ENCODE measurements at places on chromosomes 2 and 18.

DNA sequence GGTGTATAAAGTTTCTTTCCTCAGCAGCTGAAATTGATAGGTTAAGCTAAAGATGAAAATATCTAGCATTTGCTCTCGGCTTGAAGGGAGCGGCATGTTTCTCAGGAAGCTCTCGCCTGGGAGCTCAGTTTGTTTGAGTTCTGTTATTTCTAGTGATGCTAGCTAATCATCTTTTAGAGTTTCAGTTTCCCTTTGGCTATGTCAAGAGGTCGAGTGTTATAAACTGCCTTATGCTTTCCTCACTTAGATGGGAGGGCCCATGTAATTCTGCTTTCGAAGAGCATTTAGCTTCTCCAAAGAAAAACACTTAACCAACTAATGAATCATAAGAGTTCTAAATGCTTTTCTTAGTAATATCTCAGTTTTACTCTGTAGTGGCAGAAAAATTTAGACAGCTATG lies 33.6 kb downstream of the PLCL1 start:
- peak; percentile 10 for DNase-seq

DNA sequence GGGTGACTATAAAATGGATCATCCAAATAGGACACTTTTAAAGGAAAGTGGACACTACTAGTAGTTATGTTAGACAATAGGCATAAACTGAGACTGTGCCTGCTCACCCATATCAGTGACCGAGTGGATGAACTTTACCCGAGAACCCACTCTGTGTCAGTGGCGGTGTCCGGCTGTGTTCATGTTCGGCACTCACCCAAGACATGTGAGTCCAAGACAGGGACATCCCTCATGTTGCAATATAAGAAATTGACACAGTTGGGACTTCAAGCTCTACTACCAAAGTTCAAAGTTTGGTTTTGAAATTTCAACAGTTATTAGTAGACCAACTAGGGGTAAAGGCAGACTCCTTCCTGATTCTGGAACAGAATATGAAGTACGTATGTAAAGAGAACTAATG lies 326.3 kb upstream of the TNP1 start:
- no peak for DNase-seq

DNA sequence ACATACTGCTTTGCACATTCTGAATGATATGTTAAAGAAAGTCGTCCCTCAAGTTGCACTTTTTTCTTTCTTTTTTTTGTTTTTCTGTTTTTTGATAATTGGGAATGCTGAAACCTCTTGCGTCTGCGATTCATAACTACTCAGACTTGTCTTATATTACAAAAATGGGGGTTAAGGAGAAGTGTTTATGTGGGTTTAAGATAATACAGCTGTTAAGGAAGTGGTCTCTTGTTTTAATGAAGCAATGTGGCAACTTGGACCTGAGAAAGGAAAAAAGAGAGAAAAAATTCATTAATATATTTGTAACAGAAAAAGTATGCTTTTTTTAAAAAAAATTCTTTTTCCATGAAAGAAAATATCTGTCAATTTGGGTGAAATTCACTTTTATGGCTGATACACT lies 268.5 kb upstream of the CCDC68 start:
- DNase-seq = no peak

GRCh38 chr2:106138543-106139237 lies 55.4 kb downstream of the UXS1 start:
- no peak for DNase-seq

- DNase-seq = no peak
Measured at GRCh38 chr2:128803222-128803621, 484.6 kb upstream of the HS6ST1 start.

DNA sequence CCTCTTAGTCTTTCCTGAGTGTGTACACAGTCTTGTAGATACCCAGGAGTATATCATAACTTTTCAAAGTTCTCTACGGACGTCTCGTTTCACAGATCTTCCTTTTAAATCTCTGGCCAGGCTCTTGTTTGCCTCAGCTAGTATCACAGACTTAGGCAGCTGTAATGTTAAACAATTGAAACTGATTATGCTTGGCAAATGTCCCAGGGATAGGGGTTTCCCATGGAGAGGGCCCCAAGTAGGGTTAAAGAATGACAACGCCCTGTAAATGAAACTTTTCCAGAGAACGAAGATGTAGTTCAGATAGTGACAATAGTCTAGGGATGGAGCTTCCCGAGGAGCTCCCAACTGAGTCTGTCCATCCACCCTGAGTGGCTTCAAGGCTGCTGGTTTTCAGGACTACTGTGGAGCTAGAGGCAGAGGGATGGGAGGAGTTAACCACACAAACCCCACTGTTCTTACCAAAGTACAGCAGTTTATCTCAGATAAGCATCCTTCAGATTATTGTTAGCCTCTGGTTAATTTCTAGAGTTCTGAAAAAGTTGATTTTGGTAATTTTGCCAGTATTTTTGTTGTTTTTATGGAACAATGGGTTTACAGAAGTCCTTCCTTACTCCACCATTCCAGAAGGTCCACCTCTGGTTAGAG lies 9.1 kb downstream of the NEURL3 start:
- DNase-seq = no peak

- DNase-seq = peak; percentile 37
Measured at GRCh38 chr18:26056291-26056690, 34.1 kb downstream of the SS18 start.

- peak; percentile 98 for DNase-seq
Measured at GRCh38 chr18:6747646-6748045, 18.1 kb downstream of the ARHGAP28 start.

DNA sequence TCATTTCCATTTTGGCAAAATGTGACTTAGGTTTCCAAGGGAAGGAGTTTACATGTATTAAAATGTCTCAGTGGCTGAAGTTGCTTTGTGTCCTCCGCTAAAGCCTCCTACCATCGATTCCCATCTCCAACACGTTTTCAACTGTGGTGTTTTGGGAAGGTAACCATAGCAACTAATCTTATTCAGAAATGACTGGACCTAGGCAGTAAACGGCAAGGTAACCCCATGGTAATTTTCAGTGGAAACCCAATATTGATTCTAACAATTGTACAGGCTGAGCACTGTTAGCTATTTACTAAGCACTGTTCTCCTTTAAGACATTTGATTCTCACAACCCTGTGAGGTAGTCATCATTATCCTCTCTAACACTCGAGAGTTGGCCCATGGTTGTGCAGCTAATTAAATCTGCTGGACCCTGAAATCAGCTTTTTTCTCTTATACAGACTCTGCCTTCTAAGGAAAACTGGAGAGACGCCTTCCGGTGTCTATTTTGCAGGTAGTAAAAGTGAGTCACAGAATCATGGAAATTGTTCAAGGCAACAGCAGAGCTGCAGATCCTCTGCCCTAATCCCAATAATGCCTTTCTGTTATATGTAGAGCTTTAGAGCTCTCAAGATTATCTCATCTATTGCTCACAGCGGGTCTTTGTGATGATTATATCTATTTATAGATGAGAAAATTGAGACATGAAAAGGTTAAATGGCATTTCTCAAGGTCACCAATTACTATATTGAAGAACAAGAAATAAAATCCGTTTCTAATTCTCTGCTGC lies 36.2 kb downstream of the FASTKD2 start:
- no peak for DNase-seq

DNA sequence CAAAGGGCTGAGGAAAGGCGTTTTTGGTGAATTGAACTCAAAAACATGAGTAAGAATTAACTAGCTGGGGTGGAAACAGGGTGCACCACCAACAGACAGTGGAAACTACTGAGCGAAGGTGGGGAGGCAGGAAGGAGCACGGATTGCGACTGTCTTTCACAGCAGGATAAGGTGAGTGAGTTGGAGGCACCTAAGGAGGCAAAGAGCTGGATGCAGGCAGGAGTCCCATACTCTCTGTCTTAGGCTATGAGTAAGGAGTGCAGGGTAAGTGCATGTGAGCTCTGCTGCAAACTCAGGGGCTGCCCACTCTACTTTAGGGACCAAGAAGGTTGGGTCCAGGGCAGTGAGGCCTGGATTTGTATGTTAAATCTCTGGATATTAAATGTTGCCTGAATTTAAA lies 333.1 kb upstream of the ZNF521 start:
- no peak for DNase-seq

- DNase-seq = peak; percentile 97
Measured at GRCh38 chr2:160836755-160837154, 323.5 kb upstream of the TANK start.

- DNase-seq = no peak
Measured at GRCh38 chr2:37847792-37848191, 77.3 kb upstream of the RMDN2 start.

DNA sequence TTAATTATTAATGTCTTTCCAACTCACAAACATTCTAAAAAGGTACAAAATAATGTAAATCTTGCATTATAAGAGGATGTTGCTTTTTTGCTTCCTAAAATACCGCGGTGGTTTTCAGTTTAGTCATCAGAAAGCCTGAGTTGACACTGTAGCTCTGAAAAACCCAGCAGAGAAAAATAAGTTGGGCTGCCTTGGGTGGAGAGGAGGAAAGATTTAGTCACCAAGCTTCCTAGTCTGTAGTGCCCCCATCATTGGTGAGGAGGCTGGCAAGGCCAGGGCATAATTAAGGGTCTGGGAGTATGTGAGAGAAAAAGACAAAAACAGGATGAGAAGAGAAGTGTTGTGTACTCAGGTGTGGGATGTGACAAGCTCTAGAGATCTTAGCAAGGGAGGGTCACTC lies 5.7 kb downstream of the PTPRM start:
- DNase-seq = peak; percentile 37

DNA sequence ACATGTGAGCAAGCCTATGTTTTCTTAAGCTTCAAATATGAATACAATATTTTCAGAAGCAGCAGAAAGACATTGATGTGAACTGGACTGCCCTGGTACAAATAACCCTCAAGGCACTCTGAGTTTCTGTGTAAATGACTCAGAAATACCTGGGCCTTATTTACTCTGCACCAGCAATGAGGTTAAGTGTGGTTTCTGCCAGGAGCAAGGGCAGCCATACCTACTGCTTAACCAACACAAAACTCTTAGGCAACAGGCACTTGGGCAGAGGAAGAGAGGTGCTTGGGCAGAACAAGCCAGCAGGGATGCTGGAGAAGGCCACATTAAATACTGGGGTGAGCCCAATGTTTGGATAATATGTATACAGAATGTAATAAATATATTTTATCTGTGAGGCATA lies 29.4 kb upstream of the ARL5A start:
- no peak for DNase-seq

GRCh38 chr2:169141713-169142352 lies 72.5 kb downstream of the DHRS9 start:
- DNase-seq = peak; percentile 42

- DNase-seq = no peak
Measured at GRCh38 chr2:11236335-11236734, 81.1 kb downstream of the SLC66A3 start.

- DNase-seq = peak; percentile 41
Measured at GRCh38 chr2:71923887-71924533, 223.7 kb downstream of the CYP26B1 start.

DNA sequence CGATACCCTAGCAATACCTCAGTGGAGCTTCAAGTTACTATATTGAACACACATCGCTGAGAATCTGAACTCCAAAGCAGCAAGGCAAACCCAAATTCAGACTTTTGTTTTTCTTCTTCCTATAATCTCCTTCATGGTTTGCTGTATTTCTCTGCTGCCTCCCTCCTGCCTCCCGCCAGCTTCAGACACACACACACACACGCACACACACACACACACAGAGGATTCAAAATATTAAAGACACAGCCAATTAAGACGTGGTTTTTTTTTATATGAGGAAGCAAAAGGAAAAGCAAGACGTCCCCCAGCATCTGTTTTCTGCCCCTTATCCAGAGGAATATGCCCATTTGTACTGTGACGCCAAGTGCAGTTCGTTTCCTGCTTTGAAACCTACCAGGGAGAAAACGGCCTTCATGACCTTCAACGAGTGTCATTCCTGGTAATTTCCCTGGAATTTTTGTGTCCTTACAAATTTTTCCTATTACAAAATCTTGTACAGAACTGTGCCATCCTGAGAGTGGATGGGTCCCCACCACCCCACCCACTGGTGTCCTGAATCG lies 547.9 kb upstream of the ID2 start:
- DNase-seq = no peak

- peak; percentile 18 for DNase-seq
Measured at GRCh38 chr18:45303026-45303425, 312.2 kb upstream of the SLC14A2 start.

- DNase-seq = peak; percentile 25
Measured at GRCh38 chr2:191206613-191207471, 38.4 kb upstream of the MYO1B start.

- DNase-seq = peak; percentile 78
Measured at GRCh38 chr2:224145751-224146355, 106.8 kb upstream of the SERPINE2 start.

DNA sequence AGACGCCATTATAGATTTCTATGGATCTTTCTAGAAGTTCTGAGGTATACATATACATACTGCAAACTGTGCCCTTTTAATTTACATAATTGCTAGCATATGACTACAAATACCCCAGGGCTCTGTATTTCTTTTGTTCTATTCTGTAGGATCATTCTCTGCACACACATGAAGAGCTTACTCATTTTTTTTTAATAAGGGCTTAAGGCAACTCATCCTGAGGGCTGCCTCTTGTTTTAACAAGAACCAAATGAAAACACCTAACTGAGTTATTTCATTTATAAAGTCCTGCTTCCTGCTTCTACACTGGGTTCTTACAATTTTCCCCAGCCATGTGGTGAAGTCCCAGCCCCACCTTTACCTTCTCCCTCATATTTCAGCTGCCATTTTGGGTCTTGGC lies 390.5 kb downstream of the IRS1 start:
- no peak for DNase-seq

- DNase-seq = peak; percentile 90
Measured at GRCh38 chr2:9336576-9337314, 86.6 kb downstream of the ITGB1BP1 start.

GRCh38 chr18:70461323-70462077 lies 172.7 kb downstream of the SOCS6 start:
- no peak for DNase-seq

DNA sequence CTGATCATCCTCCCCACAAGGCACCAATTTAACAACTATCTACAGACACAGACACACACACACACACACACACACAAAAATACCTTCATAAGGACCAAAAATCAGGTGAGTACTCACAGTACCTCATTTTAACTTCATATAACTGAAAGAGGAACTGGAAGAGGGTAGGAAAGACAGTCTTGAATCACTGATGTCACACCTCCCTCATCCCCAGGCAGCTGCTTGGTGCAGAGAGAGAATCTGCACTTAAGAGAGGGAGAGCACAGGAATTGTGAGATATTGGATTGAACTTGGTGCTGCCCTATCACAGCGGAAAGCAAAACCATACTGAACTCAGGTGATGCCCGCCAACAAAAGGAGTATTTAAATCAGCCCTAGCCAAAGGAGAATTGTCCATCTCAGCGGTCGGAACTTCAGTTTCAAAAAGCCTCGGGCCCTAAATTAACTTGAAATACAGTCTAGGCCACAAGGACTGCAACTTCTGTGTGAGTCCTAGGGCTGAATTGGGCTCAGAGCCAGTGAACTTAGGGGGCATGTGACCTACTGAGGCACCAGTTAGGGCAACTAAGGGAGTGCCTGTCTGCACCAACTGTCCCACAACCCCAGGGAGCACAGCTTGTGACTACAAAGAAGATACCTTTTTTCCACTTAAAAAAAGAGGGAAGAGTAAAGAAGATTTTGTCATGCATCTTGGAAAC lies 211.1 kb downstream of the LRATD1 start:
- DNase-seq = no peak

GRCh38 chr2:223970343-223971128 lies 13.3 kb downstream of the MRPL44 start:
- peak; percentile 56 for DNase-seq

- no peak for DNase-seq
Measured at GRCh38 chr18:55349685-55350084, 238.3 kb downstream of the TCF4 start.

GRCh38 chr2:42941633-42942176 lies 149.3 kb upstream of the HAAO start:
- no peak for DNase-seq

GRCh38 chr18:36560187-36560586 lies 262.7 kb downstream of the FHOD3 start:
- DNase-seq = no peak
